ENCODE measurements at places on chromosomes 7 and 10. TPM values are rescaled to one million over a fixed set of nuclear protein-coding genes. Genes with fewer than 3 reads are reported as not detected.

The ATXN7L1 gene
- total RNA-seq, result 5.1 TPM

The CYP2C19 gene
- not detected for total RNA-seq

The TAX1BP1 gene
- 98.6 TPM for total RNA-seq

The FANK1 gene
- total RNA-seq, result 2.6 TPM

The FAM24B gene
- total RNA-seq, result 6.8 TPM

The PIK3CG gene
- total RNA-seq, result not detected

The CTAGE8 gene
- 0.83 TPM for total RNA-seq

The TMEM168 gene
- 14.1 TPM for total RNA-seq

The MPP7 gene
- total RNA-seq, result 0.99 TPM

The NANOS1 gene
- total RNA-seq, result 1.2 TPM

The PARP12 gene
- total RNA-seq, result 24.9 TPM

The MMP21 gene
- total RNA-seq, result 0.26 TPM

The CHST15 gene
- 7.9 TPM for total RNA-seq

The SPDYE1 gene
- under 0.01 TPM for total RNA-seq

The PEX1 gene
- total RNA-seq, result 19.3 TPM

The HGF gene
- 108 TPM for total RNA-seq

The HHEX gene
- total RNA-seq, result 3.5 TPM

The HABP2 gene
- not detected for total RNA-seq

The OR6V1 gene
- total RNA-seq, result not detected

The PLAC9 gene
- 16.7 TPM for total RNA-seq

The CREB5 gene
- 3.1 TPM for total RNA-seq

The CCDC172 gene
- total RNA-seq, result not detected

The ACSM6 gene
- total RNA-seq, result not detected

The HOXA5 gene
- total RNA-seq, result 22.1 TPM

The PRKCQ gene
- total RNA-seq, result 0.26 TPM

The FZD1 gene
- 12.6 TPM for total RNA-seq

The ZNF804B gene
- not detected for total RNA-seq

The ZCWPW1 gene
- 2.8 TPM for total RNA-seq

The C10orf67 gene
- under 0.01 TPM for total RNA-seq

The COL28A1 gene
- under 0.01 TPM for total RNA-seq

The GTF2IRD2 gene
- 8.2 TPM for total RNA-seq

The CDC14C gene
- 0.17 TPM for total RNA-seq

The MKI67 gene
- total RNA-seq, result 0.26 TPM

The VTI1A gene
- 30.9 TPM for total RNA-seq

The CRHR2 gene
- not detected for total RNA-seq

Data from fibroblast of lung (primary cell).